IPS-NIHi11 (cell line): ENCODE measurements at places on chromosomes 7 and 10.

- DNase-seq, result no peak
These were observed 175.1 kb downstream of the ZMYND11 start for GRCh38 chr10:310371-310770.

GRCh38 chr10:59087486-59087885 lies 89.0 kb upstream of the PHYHIPL start:
- DNase-seq, result no peak

GRCh38 chr10:124825702-124826101 lies 24.1 kb downstream of the ABRAXAS2 start:
- DNase-seq, result no peak

DNA sequence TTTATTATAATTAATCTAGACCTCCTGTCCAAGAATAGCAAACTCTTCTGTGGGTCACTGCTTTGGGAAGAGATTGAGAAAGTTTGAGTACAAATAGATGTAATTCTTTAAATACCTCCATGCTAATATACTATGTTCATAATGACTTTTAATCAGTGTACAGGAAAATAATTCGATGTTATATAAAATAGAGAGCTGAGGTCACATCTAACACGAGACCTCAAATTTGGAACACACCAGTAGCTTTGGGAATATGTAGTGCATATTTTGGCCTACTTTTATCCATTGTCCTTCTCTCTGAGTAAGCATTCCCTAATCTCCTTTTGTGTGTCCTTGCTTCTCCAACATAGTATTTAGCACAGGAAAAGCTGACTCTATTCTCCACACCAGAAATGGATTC lies 27.3 kb upstream of the CABCOCO1 start:
- no peak for DNase-seq

GRCh38 chr10:46016811-46017210 lies 13.6 kb downstream of the NCOA4 start:
- DNase-seq, result no peak

GRCh38 chr7:2264158-2264557 lies 22.1 kb downstream of the NUDT1 start:
- no peak for DNase-seq

DNA sequence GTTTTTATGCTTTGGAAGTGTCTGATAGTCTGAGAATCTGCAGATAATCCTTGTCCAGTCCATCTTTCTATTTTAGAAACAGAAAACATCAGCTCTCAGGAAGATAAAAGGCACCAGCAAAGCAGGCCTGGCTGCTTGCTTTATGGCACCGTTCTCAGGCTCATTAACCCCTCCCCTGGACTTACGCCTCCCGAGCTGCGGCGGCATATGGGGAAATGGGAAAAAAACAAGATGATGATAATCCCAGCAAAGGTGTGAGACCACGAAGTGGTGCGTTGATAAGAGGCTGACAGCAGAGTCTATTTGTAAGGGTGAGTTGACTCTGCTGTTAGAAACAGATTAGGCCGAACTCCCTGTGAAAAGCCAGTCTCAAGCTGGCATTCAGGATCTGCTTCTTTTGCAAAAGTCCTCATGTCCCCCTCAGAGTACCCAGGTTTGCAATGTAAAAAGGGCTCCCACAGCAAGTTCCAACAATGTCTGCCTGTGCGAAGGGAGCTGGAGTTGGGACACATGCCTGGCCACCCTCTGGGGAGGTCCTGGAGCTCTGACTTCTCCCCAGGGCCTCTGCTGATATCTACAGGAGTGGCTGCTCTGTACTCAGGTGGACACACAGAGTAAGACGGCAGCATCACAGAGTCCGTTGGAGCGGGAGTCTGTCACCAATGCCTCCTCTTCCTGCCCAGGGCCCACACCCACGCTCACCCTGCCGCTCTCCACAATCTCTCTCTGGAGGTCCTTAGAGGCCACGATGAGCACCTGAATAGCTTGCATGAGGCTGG lies 54.3 kb downstream of the SPDYE5 start:
- DNase-seq, result no peak

GRCh38 chr10:69845574-69846292 lies 44.0 kb downstream of the COL13A1 start:
- DNase-seq, result no peak

DNA sequence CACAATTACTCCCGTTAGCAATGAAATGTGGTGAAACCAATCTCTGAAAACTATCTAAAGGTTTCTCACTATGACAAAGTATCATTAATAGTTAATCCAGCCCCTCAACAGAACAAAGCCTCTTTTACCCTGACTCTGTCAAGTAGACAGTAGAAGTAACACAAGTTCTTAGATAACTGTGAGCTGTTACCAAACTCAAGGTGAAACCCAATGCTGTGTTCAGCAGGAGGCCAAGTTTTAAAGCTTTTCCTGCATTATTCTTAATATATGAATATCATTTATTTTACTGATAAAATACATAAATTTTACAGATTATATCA lies 109.1 kb downstream of the SRPK2 start:
- no peak for DNase-seq

DNA sequence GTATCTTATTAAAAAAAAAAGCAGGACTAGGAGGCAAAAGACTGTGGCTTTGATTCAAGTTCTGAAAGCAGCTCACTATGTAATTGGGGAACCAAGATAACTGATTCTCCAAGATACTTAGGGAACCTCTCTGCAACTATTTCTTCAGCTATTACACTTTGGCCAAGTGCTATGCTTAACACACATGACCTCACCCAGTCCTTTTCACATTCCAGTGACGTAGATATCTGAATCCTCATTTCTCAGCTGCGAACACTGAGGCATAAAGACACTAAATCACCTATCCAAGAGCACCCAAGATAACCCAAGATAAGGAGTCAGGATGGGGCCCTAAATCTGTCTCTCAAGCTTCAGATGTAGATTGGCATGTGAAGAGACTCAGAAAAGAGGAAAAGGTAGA lies 133.6 kb downstream of the GLI3 start:
- no peak for DNase-seq

- peak; percentile 24 for DNase-seq
These were observed 780 bp downstream of the PLEKHA8 start for GRCh38 chr7:30028749-30029635.

GRCh38 chr10:120997313-120997712 lies 146.2 kb downstream of the WDR11 start:
- no peak for DNase-seq

DNA sequence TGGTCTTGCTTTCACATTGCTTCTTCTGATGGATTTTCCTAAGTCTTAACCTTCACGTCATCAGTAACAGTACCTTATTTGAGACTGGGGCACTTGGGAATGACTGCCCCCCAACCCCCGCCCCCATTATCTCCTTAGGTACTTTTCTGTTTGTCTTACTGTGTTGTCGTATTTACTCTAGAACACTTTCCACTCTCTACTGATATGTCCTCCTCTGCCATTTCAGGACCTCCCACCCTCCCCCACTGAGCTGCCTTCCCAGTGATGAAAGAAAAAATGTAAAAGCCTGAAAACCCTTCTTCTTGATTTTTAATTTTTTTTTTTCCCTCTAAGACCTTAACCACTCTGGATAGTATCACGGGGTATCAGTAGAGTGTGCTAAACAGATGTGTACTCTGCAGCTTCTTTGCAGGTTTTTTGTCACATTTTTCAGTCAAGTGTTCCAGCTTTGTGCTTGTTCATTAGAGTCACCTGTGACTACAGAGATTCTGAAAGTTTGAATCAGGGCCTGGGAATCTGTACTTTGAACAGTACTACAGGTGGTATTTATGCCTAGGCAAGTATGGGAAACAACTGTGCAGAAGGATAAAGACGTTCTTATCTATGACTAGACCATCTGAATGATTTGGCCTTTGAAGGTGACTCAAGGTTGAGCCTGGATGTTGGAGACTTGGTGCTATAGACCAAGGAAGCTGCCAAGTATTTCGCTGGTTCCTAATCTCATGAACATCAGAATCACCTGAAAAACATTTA lies 8.3 kb downstream of the CALU start:
- DNase-seq, result no peak

- no peak for DNase-seq
These were observed 2.1 kb upstream of the SFMBT2 start for GRCh38 chr10:7412928-7413282.

DNA sequence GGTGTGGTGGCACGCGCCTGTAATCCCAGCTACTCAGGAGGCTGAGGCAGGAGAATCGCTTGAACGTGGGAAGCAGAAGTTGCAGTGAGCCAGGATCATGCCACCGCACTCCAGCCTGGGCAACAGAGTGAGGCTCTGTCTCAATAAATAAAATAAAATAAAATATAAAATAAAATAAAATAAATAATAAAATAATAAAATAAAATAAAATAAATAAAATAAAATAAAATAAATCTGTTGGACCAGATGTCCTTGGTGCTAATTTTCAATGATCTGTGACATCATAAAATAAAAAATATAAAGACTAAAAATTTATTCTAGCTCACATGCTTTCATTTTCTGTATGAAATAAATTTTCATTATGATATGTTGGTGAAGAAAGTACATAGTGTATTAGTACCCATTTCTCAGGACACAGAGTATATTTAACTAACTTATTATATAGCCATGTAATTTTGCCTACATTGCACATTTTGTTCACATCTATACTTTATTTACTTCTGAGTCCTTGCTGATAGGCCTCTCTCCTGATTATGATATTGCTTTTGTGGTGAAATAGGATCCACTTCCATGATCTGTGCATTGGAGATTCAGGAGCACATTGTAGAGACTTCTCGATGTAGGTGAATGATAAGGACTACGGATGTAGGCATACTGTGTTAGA lies 17.8 kb upstream of the HERPUD2 start:
- no peak for DNase-seq

GRCh38 chr10:69461243-69462025 lies 10.2 kb downstream of the TSPAN15 start:
- no peak for DNase-seq
